Fibroblast of lung (primary cell): ENCODE measurements at places on chromosomes 7 and 10. TPM values are rescaled to one million over a fixed set of nuclear protein-coding genes. Genes with fewer than 3 reads are reported as not detected.

DNA sequence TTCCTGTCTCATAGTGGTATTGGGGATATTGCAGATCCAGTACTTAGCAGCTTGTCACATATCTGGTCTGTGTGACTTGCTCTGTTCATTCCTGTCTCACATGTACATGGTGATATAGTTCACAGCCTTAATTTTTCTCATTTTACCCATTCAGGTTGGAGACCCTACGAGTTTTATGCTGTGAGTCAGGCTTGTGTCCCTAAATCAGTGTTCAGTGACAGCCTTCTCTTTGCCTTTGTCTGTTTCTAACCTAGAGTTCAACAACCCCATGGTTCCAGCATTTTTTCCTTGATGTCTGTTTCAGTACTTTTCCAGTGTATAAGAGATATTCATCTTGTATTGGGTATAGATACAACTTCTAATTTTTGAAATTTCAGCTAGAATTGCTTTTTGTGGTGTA, 1016.2 kb downstream of the LRMDA start:
- H3K27ac ChIP-seq = no peak overlapping the region
- DNase-seq = no peak
- H3K4me3 ChIP-seq = no peak overlapping the region

DNA sequence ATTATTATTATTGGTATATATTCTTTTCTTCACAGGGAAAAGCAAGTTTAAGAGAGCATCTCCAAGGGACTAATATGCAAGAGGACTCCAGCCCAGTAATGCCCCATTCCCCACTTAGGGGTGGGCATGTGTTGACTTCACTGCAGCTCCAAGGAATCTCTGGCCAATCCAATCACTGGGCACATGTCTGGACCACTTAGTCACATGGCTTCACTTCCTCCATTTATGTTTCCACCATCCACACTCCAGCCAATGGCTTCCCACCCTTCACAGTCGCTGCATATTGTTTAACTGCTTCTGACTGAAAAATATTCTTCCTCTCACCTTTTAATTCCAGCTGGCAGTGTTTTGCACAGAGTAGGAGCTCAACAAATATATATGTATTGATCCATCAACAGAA, 43.6 kb downstream of the FBXL13 start:
- DNase-seq = no peak
- H3K27ac ChIP-seq = no peak overlapping the region
- H3K36me3 ChIP-seq = no peaks in the 10 kb centered on the region
- no peaks in the 10 kb centered on the region for H3K27me3 ChIP-seq

The VWA2 gene
- total RNA-seq = under 0.01 and 0.17 TPM in 2 replicates

The KIF20B gene
- 6.7 and 9.2 TPM in 2 replicates for total RNA-seq

GRCh38 chr7:108234971-108235450, 104.8 kb upstream of the LAMB4 start:
- H3K27me3 ChIP-seq = no peaks in the 10 kb centered on the region
- peak; percentile 34 for DNase-seq
- H3K27ac ChIP-seq = no peak overlapping the region
- no peak overlapping the region for H3K4me3 ChIP-seq

GRCh38 chr10:124414076-124414475, 4.6 kb downstream of the OAT start:
- no peak overlapping the region for H3K27ac ChIP-seq
- no peaks in the 10 kb centered on the region for H3K27me3 ChIP-seq
- peak; percentile 66 for DNase-seq

DNA sequence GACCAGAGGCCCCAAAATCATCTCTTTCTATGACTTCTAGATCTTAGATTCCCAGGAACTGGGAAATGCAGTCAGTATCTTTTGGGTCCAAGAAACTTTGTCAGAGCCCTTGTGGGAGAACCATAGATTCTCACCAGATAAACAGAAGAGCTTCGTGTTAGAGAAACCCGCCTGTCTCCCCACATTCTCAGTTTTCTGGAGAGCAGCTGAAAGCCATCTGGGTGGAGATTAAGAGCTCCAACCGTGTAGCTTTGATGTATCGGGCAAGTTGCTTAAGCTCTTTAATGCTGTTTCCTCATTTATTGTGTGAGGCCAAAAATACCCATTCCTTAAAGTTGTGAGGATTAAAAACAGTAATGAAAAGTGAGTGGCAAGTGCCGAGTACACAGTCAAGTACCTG, 107.6 kb downstream of the WDR37 start:
- H3K4me1 ChIP-seq = no peaks in the 10 kb centered on the region
- no peaks in the 10 kb centered on the region for H3K36me3 ChIP-seq
- no peak for DNase-seq
- no peaks in the 10 kb centered on the region for H3K27me3 ChIP-seq
- no peak overlapping the region for H3K27ac ChIP-seq
- H3K4me3 ChIP-seq = no peak overlapping the region

GRCh38 chr7:105792488-105793370, 83.7 kb downstream of the ATXN7L1 start:
- no peak overlapping the region for H3K27ac ChIP-seq
- H3K4me3 ChIP-seq = no peak overlapping the region
- H3K4me1 ChIP-seq = peaks cover 16% of the 10 kb centered on the region
- H3K27me3 ChIP-seq = no peaks in the 10 kb centered on the region
- H3K36me3 ChIP-seq = no peaks in the 10 kb centered on the region
- no peak for DNase-seq

GRCh38 chr10:44961931-44962750, 2.5 kb downstream of the RASSF4 start:
- H3K36me3 ChIP-seq = no peaks in the 10 kb centered on the region
- peaks cover 13% of the 10 kb centered on the region for H3K4me1 ChIP-seq
- no peaks in the 10 kb centered on the region for H3K27me3 ChIP-seq
- no peak overlapping the region for H3K27ac ChIP-seq
- no peak for DNase-seq

DNA sequence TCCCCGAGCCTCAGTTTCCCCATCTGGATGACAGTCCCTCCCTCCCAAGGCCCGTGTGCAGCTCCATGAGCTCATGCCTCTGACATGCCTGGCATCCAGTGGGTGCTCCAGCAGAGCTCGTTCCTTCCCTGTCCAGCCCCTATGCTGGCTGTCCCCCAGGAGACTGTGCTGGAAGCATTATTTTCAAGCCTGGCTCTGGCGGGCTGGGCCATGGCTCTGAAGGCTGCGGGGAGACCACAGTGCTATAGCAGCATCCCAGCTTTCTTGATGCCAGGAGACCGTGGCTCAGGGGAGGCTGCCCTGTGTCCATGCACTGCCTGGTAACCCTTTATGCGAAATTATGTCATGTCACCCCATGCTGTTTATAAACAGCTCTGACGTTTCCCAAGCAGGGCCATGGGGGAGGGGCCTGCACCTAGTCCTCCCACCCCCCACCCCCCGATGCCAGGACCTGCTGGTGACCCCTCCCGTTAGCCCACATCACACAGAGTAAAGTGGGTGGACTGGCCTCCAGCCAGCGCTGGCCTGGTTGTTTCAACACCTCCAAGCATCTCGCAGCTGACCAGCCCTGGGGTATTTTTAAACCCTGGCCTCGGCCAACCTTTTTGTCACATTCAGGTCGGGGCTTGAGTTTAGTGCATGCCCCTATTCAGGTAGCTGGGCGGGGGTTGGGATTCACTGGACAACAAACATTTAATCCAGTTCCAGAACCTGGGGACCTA, 105.9 kb upstream of the ZNF716 start:
- DNase-seq = no peak
- H3K4me3 ChIP-seq = no peak overlapping the region
- no peak overlapping the region for H3K27ac ChIP-seq
- no peaks in the 10 kb centered on the region for H3K4me1 ChIP-seq

The ST8SIA6 gene
- total RNA-seq = under 0.01 and 0.26 TPM in 2 replicates

The GJC3 gene
- not detected in 2 replicates for total RNA-seq

DNA sequence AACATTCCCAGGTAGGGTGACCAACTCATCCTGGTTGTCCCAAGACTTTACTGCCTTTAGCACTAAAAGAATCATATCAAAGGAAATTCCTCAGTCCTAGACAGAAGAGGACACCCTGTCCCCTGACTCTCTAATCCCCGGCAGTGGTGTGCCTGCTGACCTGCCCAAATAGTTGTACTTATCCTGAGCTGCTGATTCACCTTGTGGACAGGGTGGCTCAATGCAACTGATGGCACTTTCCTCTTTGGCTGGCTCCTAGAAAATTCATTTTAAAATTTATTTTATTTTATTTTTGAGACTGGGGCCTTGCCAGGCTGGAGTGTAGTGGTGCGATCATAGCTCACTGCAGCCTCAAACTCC, 111.7 kb downstream of the JCAD start:
- no peak for DNase-seq
- H3K4me1 ChIP-seq = peaks cover 37% of the 10 kb centered on the region
- H3K36me3 ChIP-seq = no peaks in the 10 kb centered on the region
- H3K27me3 ChIP-seq = no peaks in the 10 kb centered on the region
- no peak overlapping the region for H3K27ac ChIP-seq
- no peak overlapping the region for H3K4me3 ChIP-seq

GRCh38 chr7:128662091-128662490, 10.0 kb upstream of the GARIN1A start:
- H3K27ac ChIP-seq = no peak overlapping the region
- H3K27me3 ChIP-seq = no peaks in the 10 kb centered on the region
- H3K36me3 ChIP-seq = peaks cover 1% of the 10 kb centered on the region
- no peak overlapping the region for H3K4me3 ChIP-seq

The ZNF804B gene
- total RNA-seq = not detected in 2 replicates

The FOXL3 gene
- not detected in 2 replicates for total RNA-seq

The CPA2 gene
- under 0.01 TPM in 1 of 2 replicates, not detected in the other for total RNA-seq

DNA sequence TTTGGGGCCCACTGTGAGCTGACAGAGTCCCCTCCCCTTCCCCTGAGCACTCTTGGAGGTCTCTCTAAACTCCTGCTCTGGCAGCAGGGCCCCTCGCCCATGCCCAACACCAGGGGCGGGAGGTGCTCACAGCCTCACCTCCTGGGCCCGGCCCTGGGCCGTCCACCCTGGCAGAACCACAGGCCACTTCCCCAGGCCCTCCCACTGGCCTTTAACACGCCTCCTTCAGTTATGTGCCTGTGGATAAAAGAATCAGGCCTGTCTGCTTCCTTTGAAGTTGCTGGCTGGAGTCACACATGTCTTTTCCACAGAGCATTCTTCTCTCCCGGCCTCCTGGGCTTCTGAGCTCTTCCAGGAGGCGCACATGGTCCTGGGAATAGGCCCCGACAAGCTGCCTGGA, 10.2 kb downstream of the MYL10 start:
- H3K4me1 ChIP-seq = no peaks in the 10 kb centered on the region
- no peak overlapping the region for H3K27ac ChIP-seq
- DNase-seq = peak; percentile 32
- no peak overlapping the region for H3K4me3 ChIP-seq

- DNase-seq = no peak
- no peak overlapping the region for H3K4me3 ChIP-seq
- H3K27me3 ChIP-seq = peaks cover 4% of the 10 kb centered on the region
- H3K27ac ChIP-seq = no peak overlapping the region
Observed at GRCh38 chr7:139541600-139542307, 18.3 kb downstream of the CLEC2L start.

DNA sequence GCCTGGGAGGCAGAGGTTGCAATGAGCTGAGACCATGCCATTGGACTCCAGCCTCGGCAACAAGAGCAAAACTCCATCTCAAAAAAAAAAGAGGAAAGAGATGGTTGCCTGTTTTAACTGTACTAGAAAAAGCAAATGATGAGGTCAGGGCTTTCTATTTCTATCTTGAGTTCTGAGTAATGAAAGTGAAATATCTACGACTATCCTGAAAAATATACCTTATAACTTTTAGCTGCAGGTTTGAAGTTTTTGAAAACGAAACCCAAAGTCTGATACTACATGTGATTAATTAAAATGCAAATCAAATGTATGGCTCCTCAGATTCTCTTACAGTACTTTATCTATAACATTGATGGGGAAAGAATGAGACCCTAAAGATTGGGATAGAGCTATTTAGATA, 636.2 kb upstream of the LRRN3 start:
- H3K4me1 ChIP-seq = no peaks in the 10 kb centered on the region
- DNase-seq = no peak
- H3K27ac ChIP-seq = no peak overlapping the region
- H3K36me3 ChIP-seq = no peaks in the 10 kb centered on the region

DNA sequence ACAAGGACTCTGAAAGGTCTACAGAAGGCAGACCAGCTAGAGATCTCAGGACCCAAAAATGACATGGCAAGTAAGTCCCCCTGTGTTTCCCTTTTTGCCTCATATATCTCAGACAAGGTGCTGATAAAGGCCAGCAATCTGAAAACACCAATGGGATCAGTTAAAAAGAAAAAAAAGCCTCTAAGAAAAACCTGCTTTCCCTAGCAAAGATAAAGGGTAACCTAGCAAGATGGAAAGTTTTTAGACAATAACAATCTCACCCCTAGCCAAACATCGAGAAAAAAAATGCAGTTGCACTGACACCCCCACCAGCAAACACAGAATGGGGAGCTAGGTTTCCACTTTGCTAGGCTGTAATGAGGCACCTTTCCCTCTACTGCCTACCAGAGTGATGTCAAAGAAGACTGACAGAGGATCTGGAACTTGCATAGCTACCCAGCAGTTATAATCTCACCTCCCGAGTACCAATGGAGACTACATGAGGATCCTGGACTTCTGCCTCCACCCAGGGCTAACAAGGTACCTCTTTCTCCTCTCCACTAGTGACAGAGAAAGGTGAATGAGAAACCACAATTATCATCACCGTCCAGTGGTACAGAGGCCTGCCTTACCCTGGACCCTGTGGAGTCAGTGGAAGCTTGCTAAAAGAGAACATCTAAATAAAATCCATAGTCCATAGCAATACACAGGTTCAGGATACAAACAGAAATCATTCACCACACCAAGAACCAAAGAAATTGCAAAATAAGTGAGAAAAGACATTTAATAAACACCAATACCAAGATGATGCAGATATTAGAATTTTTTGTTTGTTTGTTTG, 240.8 kb downstream of the ARHGAP12 start:
- no peaks in the 10 kb centered on the region for H3K27me3 ChIP-seq
- no peaks in the 10 kb centered on the region for H3K4me1 ChIP-seq
- H3K27ac ChIP-seq = no peak overlapping the region
- H3K36me3 ChIP-seq = no peaks in the 10 kb centered on the region
- DNase-seq = no peak
- H3K4me3 ChIP-seq = no peak overlapping the region

The AKAP9 gene
- total RNA-seq = 30.8 and 46.6 TPM in 2 replicates

DNA sequence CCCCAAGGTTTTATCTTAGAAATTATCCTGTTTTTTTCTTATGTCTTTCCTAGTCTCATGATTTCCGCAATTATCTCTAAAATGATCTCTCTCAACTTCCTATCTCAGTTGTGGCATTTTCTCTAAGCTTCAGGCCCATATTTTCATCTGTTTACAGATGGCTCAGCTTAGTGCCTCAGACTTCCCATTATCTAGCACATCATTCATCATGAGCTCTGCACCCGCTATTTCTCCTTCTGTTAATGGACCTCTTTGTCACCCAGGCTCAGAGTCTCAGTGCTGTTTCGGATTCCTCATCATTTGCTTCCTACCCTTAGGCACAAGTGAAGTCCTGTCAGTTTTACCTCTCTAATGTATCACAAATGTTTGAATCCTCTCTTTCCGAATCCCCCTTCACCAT, 84.1 kb downstream of the BMPR1A start:
- no peaks in the 10 kb centered on the region for H3K27me3 ChIP-seq
- H3K4me3 ChIP-seq = no peak overlapping the region
- H3K27ac ChIP-seq = no peak overlapping the region
- no peaks in the 10 kb centered on the region for H3K4me1 ChIP-seq
- no peak for DNase-seq
- H3K36me3 ChIP-seq = no peaks in the 10 kb centered on the region
